ENCODE measurements at places on chromosomes 7 and 10.

GRCh38 chr10:79380125-79380945 lies 33.1 kb downstream of the PPIF start:
- no peak for DNase-seq

- DNase-seq, result no peak
Measured at GRCh38 chr10:82453678-82454293, 578.8 kb downstream of the NRG3 start.

GRCh38 chr10:59672150-59672875 lies 37.3 kb downstream of the SLC16A9 start:
- no peak for DNase-seq

GRCh38 chr10:84497978-84498377 lies 169.6 kb downstream of the CCSER2 start:
- DNase-seq, result no peak

DNA sequence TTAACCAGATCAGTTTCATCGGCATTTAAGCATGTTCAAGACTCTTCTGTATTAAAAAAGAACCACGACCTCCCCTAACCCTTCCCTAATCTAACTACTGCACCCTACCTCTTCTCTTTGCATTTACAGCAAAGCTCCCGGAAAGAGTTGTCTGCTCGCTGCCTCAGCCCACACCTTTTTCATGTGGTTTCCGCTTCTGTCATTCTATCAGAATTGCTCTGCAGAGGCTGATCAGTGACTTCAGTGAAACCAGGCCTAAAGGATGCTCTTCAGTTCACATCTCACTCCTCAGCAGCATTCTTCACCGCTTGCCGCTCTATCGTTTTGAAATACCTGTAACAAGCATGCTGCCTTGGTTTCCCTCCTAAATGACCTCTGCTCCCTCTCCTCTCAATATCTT lies 160.9 kb downstream of the SDK1 start:
- no peak for DNase-seq

- DNase-seq, result no peak
Measured at GRCh38 chr10:34008656-34009055, 674.2 kb upstream of the NRP1 start.

All from NCI-H1436 treated with DMSO at 0.1 percent for 48 hours (cell line).